COR-L47 (cell line): ENCODE measurements at places on chromosomes 1 and 21.

DNA sequence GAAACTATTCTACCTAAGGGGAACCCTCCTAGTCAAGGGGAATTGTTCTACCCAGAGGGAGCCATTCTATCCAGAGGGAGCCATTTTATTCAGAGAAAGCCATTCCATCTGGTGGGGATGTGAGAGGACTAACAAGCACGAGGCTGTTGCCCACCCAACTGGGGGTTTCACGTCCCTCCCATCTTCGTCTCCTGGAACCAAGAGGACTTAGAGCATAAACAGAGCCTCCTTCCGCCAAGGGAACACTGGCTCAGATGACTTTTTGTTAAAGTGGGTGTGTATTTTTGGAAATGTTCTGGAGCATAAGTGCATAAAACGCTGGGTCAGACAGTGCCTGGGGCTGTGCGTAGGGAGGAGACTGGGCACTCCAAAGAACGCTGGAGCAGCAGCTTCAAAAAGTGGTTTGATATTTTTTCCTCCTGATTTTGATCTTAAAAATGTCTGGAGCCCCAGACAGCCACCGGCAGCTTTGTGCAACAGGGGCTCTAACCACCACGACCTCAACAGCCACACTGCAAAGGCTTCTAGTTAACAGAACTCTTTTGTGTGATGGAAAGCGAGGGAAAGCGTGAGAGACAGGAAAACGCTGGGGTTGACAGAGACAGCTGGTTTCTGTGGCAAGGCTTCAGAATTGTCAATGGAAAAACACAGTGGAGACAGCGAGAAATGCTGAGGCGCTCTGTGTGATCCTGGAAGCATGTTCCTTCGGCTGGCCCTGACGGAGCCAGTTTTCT lies 363.6 kb upstream of the CAMK1G start:
- no peak for DNase-seq

DNA sequence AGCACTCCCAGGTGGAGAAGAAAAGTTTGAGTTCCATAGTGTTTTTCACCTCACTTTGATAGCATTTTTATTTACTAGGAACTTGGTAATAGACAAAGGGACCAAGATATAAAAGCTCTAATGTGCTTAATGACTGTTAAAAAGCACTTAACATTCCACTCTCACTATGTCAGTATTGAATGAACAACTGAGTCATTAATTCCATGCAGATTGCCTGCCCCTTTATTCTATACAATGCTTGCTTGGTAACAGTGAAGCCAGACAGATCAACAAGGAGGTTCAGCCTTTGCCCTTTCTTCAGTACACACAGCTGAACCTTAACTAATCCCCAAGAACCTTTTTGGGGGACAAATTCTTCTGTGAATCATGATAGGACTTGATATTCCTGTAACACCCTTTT lies 425.5 kb downstream of the NUF2 start:
- no peak for DNase-seq

DNA sequence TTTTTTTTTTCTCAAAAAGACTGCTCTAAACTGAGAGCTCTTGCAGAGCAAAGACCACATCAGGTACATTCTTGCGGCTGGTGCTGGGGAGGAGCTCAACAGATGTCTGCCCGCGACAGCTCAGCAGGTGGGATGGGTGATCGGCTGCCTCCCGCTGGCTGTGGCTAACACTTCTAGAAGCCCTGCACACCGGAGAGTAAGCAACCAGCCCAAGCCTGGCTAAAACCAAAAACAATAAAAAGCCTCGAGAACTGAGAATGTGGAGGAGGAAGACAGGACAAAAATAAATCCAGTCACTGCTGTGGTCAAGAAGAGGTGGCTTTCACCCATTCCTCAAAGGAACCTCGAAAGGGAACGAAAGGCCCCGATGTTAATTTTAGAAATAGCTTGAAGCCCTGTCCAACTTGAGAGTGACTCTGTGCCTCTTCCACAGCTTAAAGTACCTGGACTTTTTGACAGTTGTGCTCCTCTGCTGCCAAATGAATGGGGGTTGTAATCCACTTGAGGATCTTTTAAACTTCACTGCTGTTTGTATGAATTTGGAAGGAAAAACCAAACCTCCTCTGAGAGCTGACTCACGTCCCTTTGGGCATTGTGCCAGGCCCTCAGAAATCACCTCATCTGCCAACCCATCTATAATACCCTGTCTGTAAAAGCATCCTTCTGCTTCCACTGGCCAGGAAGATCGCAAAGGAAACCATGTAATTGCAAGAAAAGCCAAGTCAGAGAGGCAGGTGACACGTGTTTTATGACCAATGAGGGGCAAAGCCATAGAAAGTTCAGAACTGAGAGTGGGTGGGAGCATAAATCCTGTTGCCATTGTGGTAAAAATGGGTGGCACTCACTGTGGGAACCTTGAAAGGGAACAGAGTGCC lies 78.6 kb downstream of the KCNN3 start:
- peak; percentile 10 for DNase-seq

DNA sequence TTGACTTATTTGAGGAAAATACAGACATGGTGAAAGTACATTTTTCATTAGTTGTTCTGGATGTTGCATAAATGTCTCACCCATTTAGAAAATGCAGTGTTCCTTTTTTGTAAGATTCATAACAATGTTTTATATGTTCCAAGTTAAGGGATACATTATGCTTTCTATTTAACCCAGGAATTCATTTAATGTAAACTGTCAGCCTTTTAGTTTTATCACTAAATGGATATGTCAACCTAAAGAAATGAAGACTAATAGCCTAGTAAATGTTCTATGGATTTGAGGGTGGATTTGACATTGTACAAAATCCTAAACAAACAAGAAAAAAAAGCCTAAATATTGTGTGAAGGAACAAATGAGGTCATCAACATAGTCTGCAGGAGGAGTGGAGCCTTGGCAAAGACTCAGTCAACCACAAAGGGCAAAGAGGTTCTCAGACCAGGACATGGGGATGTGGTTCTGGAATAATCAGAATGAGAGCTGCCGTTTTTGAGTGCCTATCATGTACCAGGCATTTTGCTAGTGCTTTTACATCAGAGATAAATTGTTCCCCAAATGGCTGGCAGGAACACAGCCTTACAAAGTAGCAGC lies 8.8 kb upstream of the INSL5 start:
- no peak for DNase-seq

- peak; percentile 51 for DNase-seq
Measured at GRCh38 chr1:111399792-111400610, 27.5 kb downstream of the OVGP1 start.

- peak; percentile 16 for DNase-seq
Measured at GRCh38 chr1:242212401-242212800, 213.5 kb upstream of the MAP1LC3C start.
